ENCODE measurements at places on chromosomes 5 and 9.

DNA sequence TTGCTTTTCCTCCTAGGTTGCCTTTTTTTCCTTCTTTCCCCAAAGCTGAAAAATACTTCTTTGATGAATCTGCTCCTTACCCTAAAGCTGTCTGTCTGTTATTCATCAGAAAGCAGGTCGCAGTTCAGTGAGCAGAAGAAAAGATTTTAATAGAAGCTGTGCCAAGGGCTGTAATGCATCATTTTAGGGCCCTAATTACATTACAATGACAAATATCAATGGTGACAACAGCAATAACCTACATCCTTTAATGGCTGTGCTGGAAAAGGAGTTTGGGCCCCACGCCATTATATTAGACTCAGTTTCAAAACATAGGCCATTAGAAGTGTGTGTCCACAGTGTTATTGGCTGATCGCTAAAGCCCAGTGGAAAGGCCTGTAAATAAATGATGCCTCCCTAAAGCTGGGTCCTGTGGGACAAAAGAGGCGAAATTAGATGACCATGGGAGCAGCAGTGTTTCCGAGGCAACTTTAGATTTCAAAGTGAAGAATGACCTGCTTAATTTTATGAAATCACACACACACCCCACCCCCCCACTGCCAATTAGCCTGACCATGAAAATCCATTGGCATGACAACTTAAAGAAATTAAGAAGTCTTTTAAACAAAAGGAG lies 38.4 kb downstream of the TLE4 start:
- no peak for DNase-seq

GRCh38 chr5:16539169-16539666 lies 73.6 kb upstream of the ZNF622 start:
- DNase-seq = no peak

DNA sequence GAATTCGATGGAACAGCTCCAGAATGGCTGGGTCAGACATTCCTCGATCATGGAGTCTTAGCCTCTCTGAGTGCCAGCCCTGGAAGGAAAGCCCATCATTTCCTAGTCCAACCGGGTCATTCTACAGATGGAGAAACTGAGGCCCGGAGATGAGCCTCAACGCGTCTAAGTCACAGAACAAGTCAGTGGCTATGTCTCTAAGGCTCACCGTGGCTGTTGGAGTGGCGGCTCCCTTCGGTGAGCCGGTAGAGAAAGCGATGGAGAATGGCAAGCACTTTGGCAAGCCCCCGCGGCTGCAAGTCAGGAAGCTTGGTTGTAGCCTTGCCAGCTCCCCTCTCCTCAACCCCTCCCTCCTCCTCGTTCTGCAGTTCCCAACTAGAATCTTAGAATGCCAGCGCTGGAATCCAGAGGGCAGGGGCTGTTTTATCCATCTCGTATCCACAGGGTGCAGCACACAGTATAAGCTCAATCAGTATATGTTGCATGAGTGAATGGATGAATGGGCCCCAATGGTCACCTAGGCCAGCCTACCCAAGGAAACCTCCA lies 438 bp upstream of the ARSI start:
- DNase-seq = no peak

- DNase-seq = no peak
These were observed 28.8 kb downstream of the ANXA6 start for GRCh38 chr5:151128817-151129216.

DNA sequence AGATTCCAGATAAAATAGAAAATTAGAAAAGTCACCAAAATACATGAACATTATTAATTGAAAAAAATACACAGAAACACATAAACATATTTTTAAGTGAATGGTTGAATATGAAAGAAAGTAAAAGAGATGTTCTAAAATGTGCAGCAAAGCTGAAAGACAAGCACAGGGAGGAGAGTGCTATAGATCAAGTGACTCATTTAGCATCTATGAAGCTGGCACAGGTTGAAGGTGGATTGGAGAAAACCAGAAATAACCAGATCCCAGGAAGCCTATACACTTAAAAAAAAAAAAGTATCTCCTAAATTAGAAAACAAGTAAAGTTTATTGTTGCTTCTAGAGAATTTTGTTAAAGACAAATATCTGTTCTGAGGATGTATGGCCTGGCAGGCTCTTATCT lies 338.9 kb downstream of the CDH12 start:
- no peak for DNase-seq

GRCh38 chr5:110258460-110259216 lies 467.8 kb downstream of the TMEM232 start:
- no peak for DNase-seq

- no peak for DNase-seq
These were observed 1.1 kb downstream of the SLC28A3 start for GRCh38 chr9:84339503-84339902.

DNA sequence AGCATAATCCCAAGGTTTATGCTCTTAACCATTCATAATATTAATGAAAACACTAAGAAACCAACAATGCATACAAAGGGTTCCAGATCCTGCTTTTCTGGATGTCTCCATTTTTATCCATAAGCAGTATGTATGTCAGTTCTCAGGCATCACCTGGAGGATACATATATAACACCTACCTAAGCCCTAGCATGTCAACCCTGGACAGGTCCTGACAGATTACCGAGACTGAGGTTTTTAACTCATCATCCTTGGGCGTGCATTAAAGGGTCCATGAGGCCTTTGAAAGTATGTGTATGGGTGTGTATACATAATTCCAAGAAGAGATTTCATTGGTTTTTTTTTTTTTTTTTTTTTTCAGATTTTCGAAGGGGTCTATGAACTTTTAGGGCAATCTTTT lies 70.6 kb downstream of the SH3TC2 start:
- no peak for DNase-seq

DNA sequence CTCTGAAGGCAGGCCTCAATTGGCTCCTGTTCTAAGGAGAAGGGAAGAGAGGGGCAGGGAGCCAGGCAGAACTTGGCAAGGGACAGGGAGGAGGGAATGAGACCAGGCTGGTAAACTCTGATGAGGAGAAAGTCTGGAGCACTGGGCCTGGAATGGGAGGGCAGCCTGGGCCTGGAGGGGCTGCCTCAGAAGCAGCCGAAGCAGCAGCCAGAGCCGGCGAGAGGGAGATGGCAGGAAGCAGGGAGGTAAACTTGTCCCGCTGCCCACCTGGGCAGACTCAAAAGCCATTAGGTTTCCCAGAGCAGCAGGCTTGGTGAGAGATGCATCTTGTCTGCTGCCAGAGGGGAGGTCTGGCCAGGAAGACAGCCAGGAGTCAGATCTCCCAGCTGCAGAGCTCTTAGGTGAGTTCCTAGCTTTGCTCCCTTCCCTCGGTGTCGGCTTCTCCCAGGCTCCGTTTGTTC lies 37.0 kb upstream of the CRB2 start:
- no peak for DNase-seq

DNA sequence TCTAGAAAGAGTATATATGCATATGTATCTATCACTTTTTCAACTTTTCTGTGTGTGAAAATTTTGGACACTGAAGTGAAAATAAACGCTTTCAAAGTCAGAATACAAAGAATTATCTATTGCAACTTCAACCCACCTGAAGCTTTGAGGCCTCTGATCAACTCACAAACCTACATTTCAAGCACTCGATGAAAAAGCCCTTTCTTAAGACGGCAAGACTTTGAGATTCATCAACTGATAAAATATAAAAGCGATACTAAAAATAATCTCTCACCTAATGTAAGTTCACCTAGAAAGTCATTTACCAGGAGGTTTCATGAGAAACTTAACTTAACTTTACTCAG lies 1.2 kb downstream of the GOLPH3 start:
- DNase-seq = no peak

DNA sequence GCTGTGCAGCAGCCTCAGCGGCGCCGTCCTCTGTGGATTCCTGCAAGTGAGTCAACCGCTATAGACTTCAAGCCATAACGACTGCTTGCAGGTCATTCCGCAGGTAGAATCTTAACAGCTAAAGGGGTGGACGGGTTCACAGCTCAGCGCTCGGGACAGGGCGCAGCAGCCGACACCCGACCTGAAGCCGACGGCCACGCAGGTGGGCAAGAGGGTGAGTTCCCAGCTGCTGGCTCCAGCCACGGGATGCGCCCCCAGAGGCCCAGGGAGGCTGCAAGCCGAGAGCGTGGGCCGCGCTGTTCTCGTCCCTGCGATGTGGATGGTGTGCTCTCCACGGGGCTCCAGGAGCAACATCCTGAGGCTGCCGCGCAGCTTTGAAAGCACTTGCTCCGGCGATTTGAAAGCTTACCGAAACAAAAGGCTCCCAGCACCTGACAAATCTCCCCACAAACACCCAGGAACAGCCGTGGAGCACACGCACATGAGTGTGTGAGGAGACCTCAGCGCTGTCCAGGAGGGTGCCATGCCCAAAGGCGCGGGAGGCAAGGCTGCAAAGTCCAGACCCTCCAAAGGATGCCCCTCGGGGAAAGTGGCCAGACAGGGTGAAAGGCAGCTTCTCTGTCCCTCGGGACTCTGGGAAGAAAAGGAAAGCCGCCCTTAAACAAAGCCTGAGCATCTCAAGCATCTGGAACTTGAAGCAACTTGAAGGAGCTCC lies 48.7 kb downstream of the EXD3 start:
- no peak for DNase-seq

GRCh38 chr5:143426437-143426991 lies 23.0 kb upstream of the NR3C1 start:
- DNase-seq = no peak

DNA sequence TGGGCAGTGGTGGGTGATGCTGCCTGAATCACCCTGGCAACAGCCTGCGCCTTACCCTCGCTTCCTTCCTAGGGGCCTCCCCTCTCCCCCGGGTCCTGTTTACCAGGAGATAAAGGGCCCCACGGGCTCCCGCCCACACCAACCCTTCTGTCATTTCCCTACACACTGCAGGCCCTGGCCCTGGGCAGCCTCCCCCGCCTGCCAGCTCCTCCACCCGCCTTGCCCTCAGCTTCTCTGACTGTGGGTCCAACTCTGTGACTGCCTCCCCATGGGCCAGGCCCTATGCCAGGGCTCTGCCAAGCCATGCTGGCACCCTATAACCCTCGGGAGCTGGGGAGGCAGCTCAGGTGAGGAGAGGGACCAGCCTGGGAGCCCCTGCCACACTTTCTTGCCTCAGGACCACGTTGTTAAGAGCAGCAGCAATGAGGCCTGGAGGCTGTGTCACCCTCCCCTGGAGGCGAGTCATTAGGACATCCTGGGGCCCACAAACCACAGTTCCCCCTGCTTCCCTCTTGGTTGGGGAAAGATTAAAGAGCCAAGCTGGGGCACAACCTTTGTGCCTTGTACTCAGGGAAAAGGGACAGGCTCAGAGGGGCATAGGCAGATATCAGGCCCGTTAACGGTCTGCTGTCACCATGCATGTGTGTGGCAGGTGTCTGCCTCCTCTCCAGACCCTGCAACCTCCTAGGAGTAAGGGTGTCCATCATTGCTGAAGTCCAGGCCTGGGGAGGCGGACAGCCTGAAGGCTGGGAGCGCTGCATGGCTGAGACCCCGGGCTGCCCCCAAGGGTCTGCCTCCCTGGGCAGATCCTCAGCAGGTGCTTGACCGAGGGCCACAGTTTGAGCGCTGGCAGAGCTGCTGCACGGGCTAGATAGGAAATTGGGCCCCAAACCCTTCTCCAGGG lies 2.8 kb downstream of the MGAT4B start:
- DNase-seq = no peak

- no peak for DNase-seq
These were observed 196.4 kb downstream of the SEMA6A start for GRCh38 chr5:116378007-116378776.

GRCh38 chr5:10994091-10994986 lies 233.3 kb upstream of the DAP start:
- DNase-seq = no peak

DNA sequence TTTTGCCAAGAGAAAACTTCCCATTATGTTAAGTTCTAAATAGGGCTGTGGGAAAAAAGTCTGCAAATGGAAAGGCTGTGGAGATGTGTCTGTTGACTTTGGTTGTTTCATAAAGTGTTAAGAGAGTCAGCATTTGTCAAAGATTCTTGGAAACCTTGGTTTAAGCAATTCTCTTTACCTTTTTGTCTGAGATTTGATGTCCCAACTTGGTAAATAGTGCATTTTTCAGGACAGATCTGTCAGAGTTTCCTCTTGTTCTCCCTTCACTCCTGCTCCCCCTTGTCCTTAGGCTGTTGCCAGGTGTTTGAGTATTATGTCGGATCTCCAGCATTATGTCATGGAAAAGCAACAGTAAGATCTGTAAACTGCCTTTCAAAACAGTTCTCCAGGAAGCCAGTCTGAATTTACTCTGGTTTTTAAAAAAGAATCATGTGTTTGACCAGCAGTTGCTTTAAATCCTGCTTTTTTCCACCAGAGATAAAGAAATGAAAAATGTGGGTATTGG lies 79.1 kb upstream of the ADAMTSL1 start:
- DNase-seq = no peak

DNA sequence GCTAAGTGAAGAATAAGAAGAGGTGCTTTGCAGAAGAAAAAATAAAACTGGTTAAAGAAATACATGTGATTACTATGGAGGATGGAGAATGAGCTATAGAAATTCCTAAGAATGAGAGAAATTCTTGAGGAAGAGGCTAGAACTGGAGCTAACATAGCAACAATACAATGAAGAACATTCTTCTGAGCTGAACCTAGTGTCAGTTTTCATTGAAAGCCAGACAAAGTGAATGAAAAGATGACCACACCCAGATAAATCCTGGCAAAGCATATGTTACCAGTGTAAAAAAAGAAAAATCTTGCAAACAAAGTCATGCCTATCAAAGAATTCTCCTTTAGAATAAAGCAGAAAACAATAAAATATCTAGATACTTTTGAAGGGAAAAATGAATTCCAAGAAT lies 39.6 kb downstream of the SGCD start:
- no peak for DNase-seq

GRCh38 chr5:175223291-175223690 lies 220.7 kb downstream of the DRD1 start:
- no peak for DNase-seq

GRCh38 chr9:87615136-87615535 lies 110.8 kb upstream of the CTSL start:
- DNase-seq = no peak

DNA sequence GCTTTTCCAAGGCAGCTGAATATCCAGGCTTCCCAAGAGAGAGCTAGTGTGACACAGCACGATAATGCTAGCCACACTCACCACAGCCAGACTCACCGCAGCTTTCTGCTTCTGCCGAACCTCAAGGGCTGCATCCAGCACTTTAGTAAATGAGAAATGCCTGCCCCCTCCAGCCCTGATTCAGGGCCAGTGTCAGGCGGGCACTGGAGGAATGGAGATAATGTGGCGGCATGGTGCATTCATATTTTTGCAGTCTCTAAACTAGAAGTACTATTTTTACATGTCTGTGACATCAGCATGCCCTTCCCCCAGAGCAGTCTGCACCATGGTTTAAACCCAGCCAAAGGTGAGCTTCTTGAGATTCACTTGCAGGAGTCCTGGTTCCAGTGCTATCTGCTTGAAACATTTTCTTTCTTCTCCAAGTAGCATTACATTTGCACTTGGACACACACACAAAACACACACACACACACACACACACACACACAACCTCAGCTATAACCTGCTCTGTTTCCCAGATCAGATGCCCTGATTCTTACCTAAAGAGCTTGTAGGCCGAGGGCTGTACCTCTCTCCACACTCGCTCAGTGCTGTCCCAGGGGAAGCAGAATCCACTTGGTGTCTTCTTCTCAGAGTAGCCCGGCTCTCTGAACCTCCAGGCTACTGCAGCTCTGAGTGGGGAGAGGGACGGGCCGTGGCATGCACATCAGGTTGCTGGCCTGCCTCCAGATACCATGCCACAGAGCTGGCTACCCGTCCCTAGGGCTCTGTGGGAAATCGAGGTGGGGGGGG lies at the start of gene FGF1:
Gene FGF1, minus strand, starts transcription at position 673 of the 792 bp plus-strand sequence. CDS start 71,963 bp downstream, outside the sequence.
- no peak for DNase-seq

All from activated naive CD4-positive, alpha-beta T cell (primary cell).